Occipital lobe (tissue), 3 donors: ENCODE measurements at places on chromosomes 5 and 9.

DNA sequence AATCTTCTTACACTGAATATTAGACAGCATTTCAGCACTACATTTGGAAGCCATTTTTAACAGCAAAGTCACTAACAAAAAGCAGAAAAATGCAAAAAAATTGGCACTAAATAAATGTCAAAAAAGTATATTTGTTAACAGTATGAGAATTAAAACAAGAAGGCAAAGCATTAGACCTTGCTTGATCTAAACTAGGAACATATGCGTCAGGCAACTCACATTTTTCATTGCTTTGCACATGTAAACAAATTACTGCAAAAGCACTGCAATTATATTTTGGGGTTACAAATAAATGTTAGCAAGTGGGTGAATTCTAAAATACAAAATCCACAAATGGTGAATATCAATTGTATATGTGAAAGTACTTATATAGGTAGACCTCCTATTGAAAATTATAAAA, 49.0 kb upstream of the RAPGEF6 start:
- no peak for DNase-seq

GRCh38 chr5:34452170-34452828, 203.8 kb upstream of the RAI14 start:
- no peak for DNase-seq

DNA sequence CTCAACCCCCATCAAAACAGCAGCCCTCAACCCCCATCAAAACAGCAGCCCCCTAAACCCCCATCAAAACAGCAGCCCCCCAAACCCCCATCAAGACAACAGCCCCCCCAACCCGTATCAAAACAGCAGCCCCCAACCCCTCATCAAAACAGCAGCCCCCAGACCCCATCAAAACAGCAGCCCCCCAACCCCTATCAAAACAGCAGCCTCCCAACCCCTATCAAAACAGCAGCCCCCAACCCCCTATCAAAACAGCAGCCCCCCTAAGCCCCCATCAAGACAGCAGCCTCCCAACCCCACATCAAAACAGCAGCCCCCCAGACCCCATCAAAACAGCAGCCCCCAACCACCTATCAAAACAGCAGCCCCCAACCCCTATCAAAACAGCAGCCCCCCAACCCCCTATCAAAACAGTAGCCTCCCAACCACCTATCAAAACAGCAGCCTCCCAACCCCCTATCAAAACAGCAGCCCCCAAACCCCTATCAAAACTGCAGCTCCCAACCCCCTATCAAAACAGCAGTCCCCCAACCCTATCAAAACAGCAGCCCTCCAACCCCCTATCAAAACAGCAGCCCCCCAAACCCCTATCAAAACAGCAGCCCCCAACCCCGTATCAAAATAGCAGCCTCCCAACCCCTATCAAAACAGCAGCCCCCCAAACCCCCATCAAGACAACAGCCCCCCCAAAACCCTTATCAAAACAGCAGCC, 1.2 kb downstream of the TPPP start:
- no peak for DNase-seq

DNA sequence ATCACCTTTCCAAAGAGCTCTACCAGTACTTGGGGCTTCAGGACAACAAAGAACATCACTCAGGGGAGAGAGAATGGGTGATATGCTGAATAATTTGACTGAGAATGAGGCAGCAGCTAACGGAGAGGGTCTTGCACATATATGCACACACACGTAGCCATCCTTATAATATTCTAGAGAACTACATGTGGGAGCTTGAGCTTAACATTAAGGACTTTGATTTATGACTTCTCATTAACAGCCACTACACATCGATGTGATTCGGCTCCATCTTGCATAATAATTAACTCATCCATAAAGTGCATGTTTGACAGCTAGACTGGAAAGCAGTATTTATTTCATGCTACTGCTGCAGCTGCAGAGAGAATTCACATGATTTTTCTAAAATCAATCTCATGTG, 163.4 kb downstream of the RAB3C start:
- no peak for DNase-seq
